ENCODE measurements at places on chromosomes 13 and 19.

- no peak for DNase-seq
Observed at GRCh38 chr13:77874406-77874805, 44.2 kb downstream of the EDNRB start.

- no peak for DNase-seq
Observed at GRCh38 chr19:33193865-33194362, at the start of gene LRP3. TSS of gene LRP3 (plus strand) at chr19:33194330. CDS start at chr19:33194786, 456 bp downstream.

- no peak for DNase-seq
Observed at GRCh38 chr13:108463340-108463739, 166.1 kb upstream of the MYO16 start.

DNA sequence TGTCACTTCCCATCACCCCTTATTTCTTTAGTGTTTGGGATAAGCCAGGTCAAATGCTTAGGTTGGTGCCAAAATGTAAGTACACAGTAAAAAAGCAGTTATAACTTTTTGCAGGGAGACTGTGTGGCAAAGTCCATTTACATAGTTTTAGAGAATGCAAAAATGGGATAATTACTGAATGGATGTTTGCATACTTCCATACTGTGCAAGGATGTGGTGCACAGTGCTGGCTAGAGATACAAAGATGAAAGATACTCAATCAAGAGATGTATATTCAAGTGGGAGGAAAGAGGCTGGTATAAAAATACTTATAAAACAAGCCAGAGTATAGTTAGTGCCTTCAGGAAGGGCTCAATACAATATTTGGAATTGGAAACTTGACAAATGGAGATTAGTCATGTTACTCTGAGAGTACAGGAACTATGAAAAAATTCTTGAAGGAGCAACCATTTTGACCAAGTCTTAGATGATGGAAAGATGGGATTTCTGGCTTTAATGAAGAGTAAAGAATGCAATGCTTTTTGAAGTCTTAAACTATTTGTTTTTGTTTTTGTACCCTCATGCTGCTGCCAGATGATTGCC, 8.0 kb downstream of the PDS5B start:
- no peak for DNase-seq

GRCh38 chr19:10137751-10138682, 18.3 kb upstream of the EIF3G start:
- no peak for DNase-seq

GRCh38 chr19:3683405-3684053, 16.7 kb downstream of the PIP5K1C start:
- DNase-seq = no peak

GRCh38 chr19:28956961-28957360, 256.0 kb downstream of the UQCRFS1 start:
- no peak for DNase-seq

DNA sequence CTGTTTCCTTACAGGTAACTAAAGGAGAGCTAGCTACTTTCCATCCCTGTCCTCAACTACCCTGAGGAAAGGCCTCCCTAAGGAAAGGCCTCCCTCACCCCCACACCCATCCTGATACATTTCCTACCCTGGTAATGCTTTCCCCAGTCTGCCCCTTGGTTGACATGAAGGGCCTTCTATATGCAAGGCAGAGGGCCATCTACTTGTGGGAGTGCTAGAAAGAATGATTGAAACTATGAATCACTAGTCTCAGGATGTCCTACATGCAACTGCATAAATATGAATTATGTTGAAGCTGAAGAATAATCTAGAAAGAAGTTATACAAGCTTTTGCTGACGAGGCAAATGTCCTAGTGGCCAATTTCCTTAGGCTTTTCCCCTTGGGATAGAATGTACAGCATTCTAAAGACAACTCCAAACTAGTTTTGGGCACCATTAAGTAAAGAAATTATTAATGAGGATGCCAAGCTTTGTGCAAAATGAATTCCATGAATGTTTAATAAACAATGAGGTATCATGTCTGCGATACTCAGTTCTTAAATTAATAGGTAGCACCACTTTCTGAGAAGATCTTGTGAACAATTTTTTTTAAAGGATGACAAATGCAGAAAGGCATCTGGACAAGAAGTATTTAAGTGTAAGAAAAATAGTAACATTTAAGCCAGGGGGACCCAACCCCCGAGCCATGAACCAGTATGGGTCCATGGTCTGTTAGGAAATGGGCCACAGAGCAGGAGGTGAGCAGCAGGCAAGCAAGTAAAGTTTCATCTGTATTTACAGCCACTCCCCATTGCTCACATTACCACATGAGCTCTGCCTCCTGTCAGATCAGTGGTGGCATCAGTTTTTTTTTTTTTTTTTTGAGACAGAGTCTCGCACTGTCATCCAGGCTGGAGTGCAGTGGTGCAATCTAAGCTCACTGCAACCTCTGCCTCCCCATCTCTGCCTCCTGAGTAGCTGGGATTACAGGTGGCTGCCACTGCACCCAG, 223.0 kb downstream of the LHFPL6 start:
- DNase-seq = no peak

DNA sequence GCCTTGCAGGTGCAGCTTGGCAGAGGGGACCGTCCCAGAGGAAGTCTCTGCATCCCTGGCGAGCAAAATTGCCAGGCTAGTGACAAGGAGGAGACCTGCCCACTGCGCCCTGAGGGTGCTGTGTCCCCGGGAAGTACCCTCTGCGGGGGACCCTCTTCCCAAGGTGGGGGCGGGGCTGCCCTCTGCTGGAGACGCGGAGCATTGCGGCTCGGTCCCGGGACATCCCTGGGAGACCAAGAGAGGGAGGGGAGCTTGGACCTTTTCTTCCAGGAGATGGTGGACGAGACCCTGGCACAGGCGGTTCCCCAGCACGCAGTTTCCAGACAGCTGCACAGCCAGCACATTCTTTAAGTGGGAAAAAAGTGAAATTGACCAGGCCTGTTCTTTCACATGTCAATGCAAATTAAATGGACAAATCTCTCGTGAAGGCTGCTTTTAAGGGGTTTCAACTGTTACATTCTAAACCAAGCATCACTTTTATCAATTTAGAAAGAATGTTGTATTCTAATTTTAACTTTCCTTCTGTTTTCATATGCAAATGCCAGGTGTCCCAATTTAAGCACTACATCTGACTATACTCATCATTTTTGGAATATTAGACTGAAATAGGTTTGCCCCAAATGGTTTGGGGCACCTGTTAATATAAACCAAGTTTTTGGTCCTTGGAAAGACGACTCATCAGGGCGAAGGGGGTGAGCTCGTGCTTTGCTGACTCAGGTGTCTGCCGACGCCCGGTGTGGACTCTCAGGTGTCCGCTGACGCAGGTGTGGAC, 60.7 kb downstream of the MCF2L start:
- peak; percentile 74 for DNase-seq

- peak; percentile 31 for DNase-seq
Observed at GRCh38 chr19:2962018-2962670, 15.2 kb upstream of the TLE6 start.

DNA sequence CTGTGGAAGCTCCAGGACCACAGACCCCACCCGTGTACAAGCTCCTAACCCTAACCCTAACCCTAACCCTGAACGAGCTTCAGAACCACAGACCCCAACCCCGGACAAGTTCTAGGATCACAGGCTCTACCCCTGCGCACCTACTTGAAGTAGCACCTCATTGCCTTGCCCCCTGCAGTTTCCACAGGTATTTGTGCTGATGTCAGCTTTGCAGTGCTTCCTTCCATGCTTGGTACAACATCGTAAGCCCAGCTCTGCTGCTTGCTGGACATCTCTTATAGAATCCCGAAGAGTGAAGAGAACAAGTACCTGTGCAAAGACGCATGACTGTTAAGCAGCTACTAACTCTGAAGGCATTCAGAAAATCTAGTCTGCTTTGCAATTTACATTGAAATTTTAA, 20.7 kb upstream of the CDC16 start:
- DNase-seq = no peak

GRCh38 chr19:1777149-1777548, 23.8 kb downstream of the ONECUT3 start:
- DNase-seq = no peak

- no peak for DNase-seq
Observed at GRCh38 chr19:35031072-35031881, 1.0 kb downstream of the SCN1B start.

GRCh38 chr13:59747529-59747928, 416.2 kb downstream of the DIAPH3 start:
- no peak for DNase-seq

DNA sequence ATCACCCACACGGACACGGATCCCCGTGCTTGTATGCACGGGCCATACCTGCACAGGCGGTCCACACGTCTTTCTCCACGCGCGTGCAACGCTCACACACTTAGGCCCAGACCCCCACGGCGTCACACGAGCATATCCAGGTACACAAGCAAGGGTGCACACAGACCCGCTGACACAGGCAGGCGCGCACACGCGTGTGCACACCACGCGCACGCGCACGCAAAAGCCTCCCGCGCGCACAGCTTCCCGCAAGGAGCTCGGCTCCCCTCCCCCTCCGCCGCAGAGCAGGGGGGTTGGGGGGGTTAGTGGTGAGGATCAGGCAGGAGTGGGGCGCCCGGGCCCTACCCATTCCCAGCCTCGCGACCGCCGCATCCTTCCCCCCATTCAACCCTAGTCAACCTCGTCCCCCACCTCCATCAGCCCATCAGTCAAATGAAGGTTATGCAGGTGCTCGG, 407 bp downstream of the RAB3A start:
- DNase-seq = peak; percentile 51

- DNase-seq = no peak
Observed at GRCh38 chr13:110125613-110126272, 181.2 kb downstream of the COL4A1 start.

GRCh38 chr13:74476365-74476764, 342.2 kb upstream of the KLF12 start:
- no peak for DNase-seq

DNA sequence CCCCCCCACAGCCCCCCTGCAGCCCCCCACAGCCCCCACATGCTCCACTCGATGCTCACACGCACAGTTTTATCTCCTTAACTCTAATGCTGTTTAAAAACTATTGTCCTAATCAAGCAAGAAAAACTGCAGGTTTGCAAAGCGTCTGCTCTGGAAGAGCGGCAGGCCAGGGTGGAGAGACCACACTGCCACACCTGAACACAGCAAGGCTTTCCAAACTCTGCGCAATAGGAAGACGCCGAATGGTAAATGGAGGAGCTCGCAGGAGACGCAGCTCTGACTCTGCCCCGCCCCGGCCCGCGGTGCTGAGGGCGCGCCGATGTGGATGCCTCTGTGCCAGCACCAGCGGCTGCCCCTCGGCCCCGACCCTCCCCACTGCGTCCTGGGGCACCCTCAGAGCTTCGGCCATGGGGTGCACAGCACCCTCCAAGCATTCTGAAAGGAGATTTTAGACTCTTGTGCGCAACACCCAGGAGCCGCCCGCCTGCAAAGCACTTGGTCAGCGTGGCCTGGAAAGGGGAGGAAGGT, 32.4 kb downstream of the RASA3 start:
- DNase-seq = no peak

- DNase-seq = no peak
Observed at GRCh38 chr13:40595693-40596092, 70.7 kb downstream of the FOXO1 start.

DNA sequence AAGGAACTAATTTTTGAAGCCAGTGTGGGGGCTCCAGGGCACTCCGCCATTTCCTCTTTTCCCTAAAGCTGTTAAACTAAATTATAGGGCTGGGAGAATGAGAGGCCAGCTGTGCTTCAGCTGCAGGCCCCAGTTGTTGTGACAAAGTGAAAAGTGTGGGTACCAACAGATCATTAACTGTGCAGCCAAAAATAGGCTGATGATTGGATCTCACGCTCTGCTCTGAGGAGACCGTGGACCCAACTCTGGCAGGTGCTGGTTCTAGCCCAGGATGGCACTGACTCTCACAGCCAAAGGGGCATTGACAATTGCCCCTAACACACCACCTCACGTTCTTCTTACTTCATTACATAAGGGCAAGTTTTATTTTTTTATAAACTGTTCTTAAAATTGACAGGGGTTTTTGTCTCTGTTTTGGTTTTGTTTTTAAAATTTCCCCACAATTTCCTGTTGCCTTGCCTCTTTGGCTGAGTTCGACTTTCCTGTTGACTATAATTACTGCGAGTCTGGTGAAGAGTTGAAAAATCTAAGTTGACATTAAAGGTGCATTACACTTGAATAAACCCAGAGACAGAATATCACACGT, 391.0 kb downstream of the FGF9 start:
- DNase-seq = no peak

GRCh38 chr19:38979812-38980211, 4.3 kb upstream of the FBXO17 start:
- DNase-seq = no peak

DNA sequence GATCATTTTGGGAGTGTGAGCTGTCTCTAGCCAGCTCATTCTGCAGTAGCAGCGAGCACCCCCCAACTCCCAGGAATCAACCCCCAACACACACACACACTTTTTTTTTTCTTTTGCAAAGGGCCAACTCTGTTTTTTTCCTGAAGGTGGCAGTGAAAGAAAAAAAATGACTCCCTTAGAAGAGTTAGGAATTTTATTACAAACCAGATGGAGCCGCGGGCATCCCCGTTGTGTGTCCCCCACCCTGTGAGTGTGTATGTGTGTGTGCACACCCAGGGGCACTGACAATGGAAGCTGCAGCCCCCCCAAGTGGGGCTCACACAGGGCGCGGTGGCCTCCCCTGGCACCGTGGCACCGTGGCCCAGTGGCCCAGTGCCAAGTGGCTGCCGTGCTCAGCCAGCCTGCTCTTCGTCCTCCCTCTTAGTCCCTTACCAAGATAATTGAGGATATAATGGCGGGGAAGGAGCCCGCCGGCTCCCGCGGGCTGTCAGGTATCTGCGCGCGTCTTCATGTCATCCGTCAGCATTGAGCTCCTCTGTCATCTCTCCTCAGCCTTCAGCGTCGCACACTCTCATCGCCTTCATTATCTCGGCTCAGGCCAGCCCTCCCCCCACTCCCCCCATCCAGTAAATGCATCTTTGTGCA, 314.1 kb downstream of the ZNF536 start:
- no peak for DNase-seq

- DNase-seq = peak; percentile 57
Observed at GRCh38 chr13:98839856-98840769, 87.6 kb upstream of the SLC15A1 start.

- no peak for DNase-seq
Observed at GRCh38 chr19:51389143-51389542, 1.2 kb downstream of the C19orf84 start.

GRCh38 chr19:46528601-46529590, 33.2 kb upstream of the PNMA8B start:
- no peak for DNase-seq

GRCh38 chr13:28267497-28267896, 129.2 kb downstream of the PAN3 start:
- no peak for DNase-seq

Measured in activated naive CD8-positive, alpha-beta T cell treated with anti-CD3 and anti-CD28 coated beads, Interleukin-2, amount 50 U/mL, for 24 hours (primary cell).